ENCODE measurements at places on chromosomes 2 and 18.
A peak's percentile ranks its signal among the peaks of the same experiment; 100 is the strongest.

GRCh38 chr2:45210462-45211195, 201.4 kb upstream of the SIX2 start:
- no peak for DNase-seq

- DNase-seq: no peak
Observed at GRCh38 chr2:16216558-16216945, 276.2 kb downstream of the MYCN start.

GRCh38 chr2:29921560-29921915, at the start of gene ALK:
Gene ALK, minus strand, starts transcription at chr2:29921586. Its CDS starts 927 bp downstream, at chr2:29920659.
- DNase-seq: peak; percentile 16

DNA sequence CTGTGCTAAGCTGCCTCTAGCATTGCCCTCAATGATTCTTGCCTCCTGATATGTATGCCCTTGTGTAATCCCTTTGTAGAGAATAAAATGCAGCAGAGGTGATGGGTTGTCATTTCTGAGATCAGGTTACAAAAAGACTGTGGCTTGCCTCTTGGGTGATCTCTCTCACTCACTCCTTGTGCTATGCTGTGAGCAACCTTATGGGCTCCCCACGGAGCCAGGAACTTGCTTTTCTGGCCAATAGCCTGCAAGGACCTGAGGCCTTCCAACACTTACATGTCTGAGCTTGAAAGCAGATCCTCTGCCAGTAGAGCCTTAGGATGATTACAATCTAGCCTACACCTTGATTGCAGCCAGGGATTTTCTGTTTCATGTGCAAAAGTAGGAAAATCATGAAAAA, 123.1 kb upstream of the XIRP2 start:
- no peak for DNase-seq

Data from CD4-positive, alpha-beta T cell treated with Interleukin-6 at 100 ng/mL for 8 hours (primary cell).